CD8-positive, alpha-beta memory T cell (primary cell): ENCODE measurements at places on chromosomes 1 and 21. TPM values are rescaled to one million over a fixed set of nuclear protein-coding genes. Genes with fewer than 3 reads are reported as not detected.
A peak's percentile ranks its signal among the peaks of the same experiment; 100 is the strongest.

ITGB3BP gene
- total RNA-seq: 45.0 TPM

ZSCAN20 gene
- 3.6 TPM for total RNA-seq

DDAH1 gene
- total RNA-seq: not detected

KLF17 gene
- not detected for total RNA-seq

OR2L2 gene
- not detected for total RNA-seq

ZBTB8A gene
- 0.42 TPM for total RNA-seq

LENEP gene
- total RNA-seq: 0.62 TPM

GRCh38 chr1:185463011-185463410 is 146.0 kb upstream of the IVNS1ABP start:
- no peaks in the 10 kb centered on the region for H3K27me3 ChIP-seq
- no peak overlapping the region for H3K4me3 ChIP-seq
- H3K36me3 ChIP-seq: no peaks in the 10 kb centered on the region
- DNase-seq: no peak

- no peak overlapping the region for H3K27ac ChIP-seq
- DNase-seq: no peak
- no peaks in the 10 kb centered on the region for H3K36me3 ChIP-seq
- peaks cover 27% of the 10 kb centered on the region for H3K4me1 ChIP-seq
- no peaks in the 10 kb centered on the region for H3K27me3 ChIP-seq
- no peak overlapping the region for H3K4me3 ChIP-seq
Observed at GRCh38 chr1:200152336-200152735, 124.8 kb downstream of the NR5A2 start.

DNA sequence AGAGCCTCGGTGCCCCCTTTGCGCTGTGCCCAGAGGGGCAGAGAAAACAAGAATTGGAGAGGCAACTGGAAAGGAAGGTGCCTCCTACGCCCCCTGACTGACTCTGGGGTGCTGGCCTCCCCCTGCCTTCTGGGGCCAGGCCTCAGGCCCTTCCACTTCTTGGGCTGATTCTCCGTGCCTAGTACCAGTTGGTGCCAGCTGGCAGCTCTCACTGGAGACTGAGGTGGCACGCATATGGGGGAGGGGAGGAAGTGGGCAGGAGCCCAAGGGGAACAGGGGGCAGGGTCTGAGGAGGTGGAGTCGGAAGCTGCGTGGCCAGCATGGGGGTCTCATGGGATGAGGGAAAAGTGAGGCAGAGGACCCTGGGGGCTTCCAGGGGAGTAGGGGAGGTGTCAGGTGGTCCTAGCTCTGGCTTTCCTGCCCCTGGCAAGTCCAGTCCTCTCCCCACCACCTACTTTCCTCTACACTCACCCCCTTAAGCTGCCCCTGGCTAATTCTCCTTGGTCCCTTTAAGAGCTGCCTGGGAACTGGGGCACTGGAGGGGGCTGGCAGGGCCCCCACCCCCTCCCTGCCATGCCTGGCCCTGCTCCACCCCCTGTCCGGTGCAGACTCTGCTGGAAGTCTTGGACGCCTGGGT is 6.5 kb upstream of the SEMA4A start:
- H3K4me3 ChIP-seq: no peak overlapping the region
- no peak for DNase-seq
- peaks cover 8% of the 10 kb centered on the region for H3K4me1 ChIP-seq

- H3K27ac ChIP-seq: no peak overlapping the region
- H3K36me3 ChIP-seq: no peaks in the 10 kb centered on the region
- peaks cover 8% of the 10 kb centered on the region for H3K27me3 ChIP-seq
- H3K4me1 ChIP-seq: no peaks in the 10 kb centered on the region
- no peak overlapping the region for H3K4me3 ChIP-seq
Observed at GRCh38 chr1:154873321-154873950, 3.4 kb upstream of the KCNN3 start.

- DNase-seq: no peak
- peaks cover 95% of the 10 kb centered on the region for H3K4me1 ChIP-seq
- peaks cover 15% of the 10 kb centered on the region for H3K36me3 ChIP-seq
- H3K27me3 ChIP-seq: no peaks in the 10 kb centered on the region
- peak overlapping the region; percentile 47 for H3K4me3 ChIP-seq
Observed at GRCh38 chr21:44912158-44912473, 8.6 kb downstream of the ITGB2 start.

DNA sequence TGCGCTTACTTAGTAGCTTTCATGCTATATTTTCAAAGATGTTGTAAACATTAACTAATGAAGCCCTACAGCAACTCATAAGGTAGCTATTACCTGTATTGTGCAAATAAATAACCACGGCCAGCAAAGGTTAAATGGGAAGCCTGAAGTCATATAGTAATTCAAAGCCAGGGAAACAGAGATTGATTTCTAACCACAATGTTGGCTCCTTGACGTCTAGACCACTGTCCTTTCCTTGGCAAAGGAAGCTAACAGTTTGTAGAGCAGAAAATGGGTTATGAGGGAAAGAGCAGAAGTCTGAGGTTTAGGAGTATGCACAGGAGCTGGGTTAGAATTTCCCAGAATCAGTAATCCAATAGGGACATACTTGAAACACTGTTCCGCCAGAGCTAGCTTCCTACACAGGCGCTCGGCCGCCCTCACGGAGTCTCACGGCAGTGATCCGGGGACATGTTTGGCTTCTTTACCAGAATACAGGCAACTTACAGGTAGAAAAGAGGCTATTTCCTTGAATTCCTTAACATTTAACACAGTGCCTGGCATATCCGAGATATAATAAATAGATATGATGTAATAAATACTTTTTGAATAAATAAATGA is 298.8 kb upstream of the LYPLAL1 start:
- DNase-seq: no peak
- no peak overlapping the region for H3K4me3 ChIP-seq
- no peaks in the 10 kb centered on the region for H3K27me3 ChIP-seq
- H3K4me1 ChIP-seq: no peaks in the 10 kb centered on the region
- no peaks in the 10 kb centered on the region for H3K36me3 ChIP-seq

- H3K27ac ChIP-seq: no peak overlapping the region
- DNase-seq: no peak
- H3K36me3 ChIP-seq: no peaks in the 10 kb centered on the region
- no peaks in the 10 kb centered on the region for H3K27me3 ChIP-seq
Observed at GRCh38 chr1:238489006-238489405, 598.3 kb upstream of the ZP4 start.

- no peak overlapping the region for H3K27ac ChIP-seq
- H3K27me3 ChIP-seq: no peaks in the 10 kb centered on the region
- H3K4me1 ChIP-seq: no peaks in the 10 kb centered on the region
- DNase-seq: no peak
Observed at GRCh38 chr1:212179394-212180076, 105.7 kb upstream of the PPP2R5A start.

DNA sequence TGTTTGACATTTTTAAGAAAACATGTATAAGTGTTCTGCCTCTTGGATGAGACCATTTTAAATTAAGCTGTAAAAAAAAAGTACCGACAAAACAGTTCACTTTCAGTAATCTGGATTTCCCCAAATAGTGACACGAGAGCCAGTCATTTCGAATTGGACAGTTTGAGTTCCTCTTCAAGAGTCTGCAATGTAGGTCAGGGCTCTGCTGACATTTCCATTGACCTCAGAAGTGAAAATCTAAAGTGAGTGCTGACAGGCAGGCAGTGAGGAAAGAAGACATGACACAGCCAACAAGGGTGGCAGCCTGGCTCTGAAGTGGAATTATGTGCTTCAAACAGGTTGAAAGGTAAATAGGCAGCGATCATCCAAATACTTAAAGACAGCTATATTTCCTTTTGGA is at the start of gene IL23R:
Gene IL23R (plus strand): TSS at position 259 of the 400 bp plus-strand sequence. CDS start 1,667 bp downstream, outside the sequence.
- H3K27ac ChIP-seq: no peak within 1 kb of the TSS
- no peaks in the 10 kb centered on the region for H3K36me3 ChIP-seq
- peak; percentile 10 for DNase-seq
- H3K4me1 ChIP-seq: peaks cover 20% of the 10 kb centered on the region
- H3K4me3 ChIP-seq: no peak within 1 kb of the TSS

GRCh38 chr1:12251442-12251841 is 21.6 kb downstream of the VPS13D start:
- no peaks in the 10 kb centered on the region for H3K4me1 ChIP-seq
- H3K27me3 ChIP-seq: no peaks in the 10 kb centered on the region
- no peak for DNase-seq
- H3K27ac ChIP-seq: no peak overlapping the region
- H3K4me3 ChIP-seq: no peak overlapping the region
- peaks cover 48% of the 10 kb centered on the region for H3K36me3 ChIP-seq

- no peaks in the 10 kb centered on the region for H3K4me1 ChIP-seq
- H3K27ac ChIP-seq: no peak overlapping the region
- no peak overlapping the region for H3K4me3 ChIP-seq
- no peaks in the 10 kb centered on the region for H3K27me3 ChIP-seq
- peaks cover 51% of the 10 kb centered on the region for H3K36me3 ChIP-seq
Observed at GRCh38 chr1:37883671-37884070, 24.3 kb upstream of the MTF1 start.

GRCh38 chr21:36747815-36748383 is 49.0 kb downstream of the SIM2 start:
- no peak overlapping the region for H3K4me3 ChIP-seq
- H3K4me1 ChIP-seq: no peaks in the 10 kb centered on the region
- H3K27ac ChIP-seq: no peak overlapping the region
- no peaks in the 10 kb centered on the region for H3K36me3 ChIP-seq
- H3K27me3 ChIP-seq: no peaks in the 10 kb centered on the region

DNA sequence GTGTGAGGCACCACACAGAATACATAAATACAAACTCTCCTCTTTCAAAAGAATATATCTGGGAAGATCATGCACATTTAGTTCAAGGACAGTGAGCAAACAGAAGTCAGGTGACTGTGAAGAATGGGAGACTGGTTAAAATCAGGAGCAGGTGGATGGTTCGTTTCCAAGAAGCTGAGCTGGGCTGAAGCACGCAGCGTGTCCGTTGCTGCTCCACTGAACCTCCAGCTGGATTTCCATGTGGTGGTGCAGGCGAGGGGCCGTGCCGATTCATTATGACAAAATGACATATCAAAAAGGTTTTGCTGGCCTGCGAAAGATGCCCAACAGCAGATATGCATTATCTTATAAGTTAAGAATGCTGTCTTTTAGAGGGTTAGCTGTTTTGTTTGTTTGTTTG is 66.0 kb downstream of the OLIG1 start:
- H3K4me1 ChIP-seq: no peaks in the 10 kb centered on the region
- no peak for DNase-seq
- no peak overlapping the region for H3K4me3 ChIP-seq
- no peaks in the 10 kb centered on the region for H3K27me3 ChIP-seq
- no peaks in the 10 kb centered on the region for H3K36me3 ChIP-seq

GRCh38 chr1:116403496-116404136 is 30.6 kb downstream of the ATP1A1 start:
- no peak overlapping the region for H3K27ac ChIP-seq
- no peaks in the 10 kb centered on the region for H3K27me3 ChIP-seq
- no peak for DNase-seq
- no peak overlapping the region for H3K4me3 ChIP-seq

DNA sequence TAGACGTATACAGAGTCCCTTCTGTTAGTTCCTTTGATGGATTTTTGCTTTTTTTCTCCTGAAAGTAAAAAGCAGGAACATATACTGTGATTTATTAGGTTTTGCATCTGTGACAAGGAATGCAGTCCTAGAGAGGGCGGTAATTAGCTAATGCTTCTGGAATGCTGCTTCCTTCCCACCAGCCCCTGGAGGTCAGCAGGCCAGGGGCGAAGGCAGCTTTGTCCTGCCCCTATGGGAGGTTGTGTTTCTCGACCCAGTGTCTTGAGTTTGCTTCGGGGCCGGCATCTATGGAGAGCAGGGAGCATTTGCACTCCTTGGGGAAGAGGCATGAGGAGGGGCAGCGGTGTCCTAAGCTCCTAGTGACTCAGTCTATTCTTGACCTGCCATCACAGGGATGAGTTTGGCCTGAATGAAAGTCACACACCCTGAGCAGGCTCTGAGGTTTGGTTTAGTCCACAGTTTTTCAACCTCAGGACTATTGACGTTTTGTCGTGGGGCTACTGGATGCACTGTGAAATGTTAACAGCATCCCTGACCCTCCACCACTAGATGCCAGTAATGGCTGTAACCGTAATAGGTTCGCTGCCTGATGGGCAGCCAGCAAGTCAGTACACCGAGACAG is 85.0 kb upstream of the KCNJ15 start:
- H3K27me3 ChIP-seq: no peaks in the 10 kb centered on the region
- H3K4me3 ChIP-seq: no peak overlapping the region
- no peak overlapping the region for H3K27ac ChIP-seq
- no peaks in the 10 kb centered on the region for H3K36me3 ChIP-seq

DNA sequence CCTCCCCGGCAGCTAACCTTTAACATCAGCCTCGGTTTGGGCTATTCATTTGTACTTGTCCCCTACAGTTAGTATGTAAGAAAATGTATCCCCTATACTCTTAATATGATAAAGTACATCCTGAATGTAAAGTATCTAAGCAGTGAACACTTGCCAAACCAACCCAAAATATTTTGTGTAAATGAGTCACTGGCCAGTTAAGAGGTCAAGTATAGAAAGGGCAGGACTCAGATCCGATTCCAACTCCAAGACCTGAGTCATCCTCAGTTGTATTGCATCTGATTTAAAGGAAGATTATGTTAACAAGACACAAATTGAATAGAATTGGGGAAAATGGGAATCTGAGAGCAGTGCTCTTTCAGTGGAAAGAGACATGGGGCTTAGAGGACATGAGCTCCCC is 84.4 kb downstream of the CD58 start:
- no peaks in the 10 kb centered on the region for H3K27me3 ChIP-seq
- H3K36me3 ChIP-seq: no peaks in the 10 kb centered on the region
- no peak overlapping the region for H3K4me3 ChIP-seq
- H3K4me1 ChIP-seq: no peaks in the 10 kb centered on the region

DNA sequence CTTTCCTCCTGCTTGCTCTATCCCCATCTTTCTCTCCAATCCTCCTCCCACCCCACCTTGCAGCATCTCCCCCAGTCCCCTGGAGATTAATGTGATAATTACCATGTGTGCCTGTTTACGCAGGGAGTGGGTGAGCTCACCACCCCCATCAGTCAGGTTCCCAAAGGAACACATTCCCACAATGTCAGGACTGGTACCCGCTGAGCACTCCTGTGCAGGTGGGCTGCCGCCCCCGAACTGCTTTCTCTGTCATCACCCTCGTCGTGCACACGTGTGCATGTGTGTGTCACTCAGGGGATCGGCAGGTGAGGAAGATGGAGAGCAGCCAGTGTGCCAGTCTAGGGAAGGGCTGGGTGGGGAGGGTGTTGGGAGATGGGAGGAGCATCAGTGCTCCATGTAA is 163.4 kb downstream of the CACNA1E start:
- no peak overlapping the region for H3K4me3 ChIP-seq
- H3K27ac ChIP-seq: no peak overlapping the region
- H3K4me1 ChIP-seq: no peaks in the 10 kb centered on the region
- DNase-seq: no peak
- no peaks in the 10 kb centered on the region for H3K27me3 ChIP-seq
